ENCODE measurements at places on chromosomes 16 and 17.

DNA sequence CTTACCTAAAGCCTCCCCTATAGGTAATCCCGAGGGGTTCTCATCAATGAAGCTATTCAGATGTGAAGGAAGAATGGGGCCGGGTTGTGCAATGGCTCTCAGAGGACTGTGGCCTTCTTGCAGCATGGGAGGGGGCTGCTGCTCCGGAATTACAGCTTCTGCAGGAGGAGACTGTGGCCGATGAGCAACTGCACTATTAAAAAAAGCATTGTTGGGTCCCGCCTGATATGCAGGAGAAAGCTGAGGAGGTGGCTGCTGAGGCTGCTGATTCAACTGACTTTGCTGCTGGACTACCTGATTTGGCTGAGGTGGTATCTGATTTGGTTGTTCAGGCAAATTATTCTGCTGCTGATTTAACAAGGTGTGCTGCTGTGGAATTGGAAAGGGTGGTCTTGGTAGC, 64.8 kb downstream of the CACNG1 start:
- DNase-seq: no peak

DNA sequence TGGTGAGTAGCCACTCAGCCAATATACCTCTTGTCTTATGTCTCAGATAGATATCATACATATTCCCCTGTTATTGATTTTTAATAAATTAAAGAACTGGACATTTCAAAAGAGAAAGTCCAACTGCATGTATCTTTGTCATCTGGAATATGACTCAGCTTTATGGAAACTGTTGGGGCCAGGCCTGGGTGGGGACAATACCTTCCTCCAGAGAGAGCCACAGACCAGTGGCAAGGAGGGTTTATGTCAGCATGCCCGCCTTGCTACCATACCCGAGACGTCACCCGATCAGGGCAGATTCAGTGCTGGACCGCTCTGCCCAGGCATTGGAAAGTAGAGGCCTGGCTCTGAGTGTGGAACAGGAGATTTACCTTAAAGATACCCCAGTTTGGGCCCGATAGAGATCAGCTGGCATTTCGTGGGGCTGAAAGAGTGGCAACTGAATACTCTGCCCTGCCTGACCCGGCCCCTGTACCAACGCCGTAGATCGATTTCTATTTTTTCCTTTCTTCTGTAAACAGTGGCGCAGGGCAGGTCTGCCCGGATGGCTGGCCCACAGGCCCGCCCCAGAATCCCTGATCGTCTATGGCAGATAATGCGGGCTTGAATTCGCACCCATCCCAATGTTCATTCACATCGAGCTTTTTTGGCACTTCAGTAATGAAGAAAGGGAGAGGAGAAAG, 158.6 kb downstream of the SALL1 start:
- DNase-seq: no peak

DNA sequence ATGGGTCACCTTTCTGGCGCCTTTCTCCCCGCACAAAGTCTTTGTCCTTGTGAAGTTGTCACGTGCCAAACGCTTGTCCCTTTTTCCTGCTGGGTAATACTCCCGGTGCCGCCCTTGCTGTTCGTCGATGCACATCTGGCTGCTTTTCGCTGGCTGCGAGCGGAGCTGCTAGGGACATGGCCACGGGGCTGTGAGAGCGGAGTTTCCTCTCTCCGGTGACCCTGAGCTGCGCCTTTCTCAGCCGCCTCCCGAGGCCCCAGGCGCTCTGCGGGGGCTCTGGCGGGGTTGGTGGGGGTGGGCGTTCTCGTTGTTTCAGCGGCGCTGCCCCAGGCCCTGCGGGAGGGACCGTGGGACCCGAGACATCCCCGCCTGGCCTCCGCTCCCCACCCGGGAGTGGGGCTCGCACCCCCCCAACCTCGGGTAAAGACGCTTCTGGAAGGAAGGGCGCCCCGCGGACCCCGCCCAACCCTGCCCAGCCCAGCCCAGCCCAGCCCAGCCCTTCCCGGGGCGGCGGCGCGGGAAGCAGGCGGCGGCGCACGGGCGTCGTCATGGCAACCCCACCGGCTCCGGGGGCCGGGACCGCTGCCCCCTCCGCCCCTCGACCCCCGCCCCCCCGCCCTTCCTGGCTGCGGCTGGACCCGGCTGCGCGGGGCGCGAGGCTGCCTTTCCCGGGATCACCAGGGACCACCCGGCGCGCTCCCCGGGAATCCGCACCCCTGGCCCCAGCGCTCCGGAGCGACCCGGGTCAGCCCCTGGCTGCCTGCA, 12.3 kb downstream of the CHMP6 start:
- DNase-seq: no peak

- peak; percentile 93 for DNase-seq
Measured at GRCh38 chr17:19958023-19958422, 19.6 kb downstream of the AKAP10 start.

- no peak for DNase-seq
Measured at GRCh38 chr17:16513873-16514272, 21.9 kb upstream of the LRRC75A start.

DNA sequence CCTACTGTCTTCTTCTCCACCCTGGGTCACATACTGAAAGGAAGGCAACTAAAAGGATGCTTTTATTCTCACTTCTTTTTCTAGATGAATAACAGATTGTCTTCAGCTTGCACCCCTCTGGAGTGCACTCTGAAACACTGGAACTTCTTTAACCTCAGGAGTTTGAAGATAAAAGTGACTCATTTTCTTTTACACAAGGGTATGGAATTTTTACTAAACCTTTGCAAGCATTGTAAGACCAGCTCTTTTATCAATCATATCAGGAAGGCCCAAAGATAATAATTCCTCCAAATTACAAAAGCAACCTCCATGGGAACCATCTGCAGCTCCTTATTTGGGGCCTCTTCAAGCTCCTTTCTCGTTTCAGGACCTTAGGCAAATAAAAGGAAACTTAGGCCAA, 193.5 kb upstream of the KIF2B start:
- peak; percentile 76 for DNase-seq

- no peak for DNase-seq
Measured at GRCh38 chr17:44924107-44924544, 8.8 kb upstream of the GFAP start.

- peak; percentile 88 for DNase-seq
Measured at GRCh38 chr17:44909681-44910144, 5.6 kb downstream of the GFAP start.

DNA sequence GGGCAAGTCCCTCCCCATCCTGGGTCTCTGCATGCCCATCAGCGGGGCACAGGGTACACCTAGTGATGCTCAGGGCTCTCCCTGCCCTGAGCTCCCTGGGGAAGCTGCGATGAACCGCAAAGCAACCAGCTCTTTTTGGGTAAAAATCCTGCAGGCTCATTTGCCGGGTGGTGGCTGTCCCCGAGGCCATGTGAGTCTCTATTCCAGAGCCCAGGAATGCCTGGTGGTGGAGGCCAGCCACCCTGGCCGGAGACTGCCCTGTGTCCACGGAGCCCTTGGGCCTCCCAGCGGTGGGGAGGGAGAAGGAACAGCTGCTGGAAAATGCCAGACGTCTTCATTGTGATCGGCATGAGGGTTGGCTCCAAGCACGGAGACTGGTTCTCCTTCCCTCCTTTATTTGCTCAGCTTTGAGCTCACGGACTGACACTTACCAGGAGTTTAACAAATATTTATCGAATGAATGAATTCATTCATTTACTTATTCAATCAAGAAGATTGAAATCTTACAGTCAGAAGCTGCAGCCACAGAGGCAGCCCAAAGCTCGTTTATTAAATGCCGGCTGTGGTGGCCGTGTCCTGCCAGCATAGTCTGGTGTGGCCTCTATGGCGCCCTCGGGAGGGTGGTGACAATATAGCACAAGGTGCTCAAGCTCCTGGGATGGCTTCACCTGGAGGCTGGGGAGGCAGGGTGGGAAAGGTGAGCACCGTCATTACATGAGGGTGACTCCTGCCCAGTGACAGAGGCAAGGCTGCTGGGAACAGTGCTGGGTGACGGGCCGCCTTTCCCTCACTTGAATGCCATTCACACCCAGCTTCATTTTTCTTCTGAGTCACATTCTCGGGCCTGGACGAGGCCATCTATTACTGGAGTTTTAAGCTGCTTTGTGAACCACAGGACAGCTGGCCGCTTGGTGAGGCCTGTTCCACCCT, 31.1 kb upstream of the JPH3 start:
- DNase-seq: peak; percentile 38

- no peak for DNase-seq
Measured at GRCh38 chr16:81469710-81470535, 25.3 kb downstream of the CMIP start.

- no peak for DNase-seq
Measured at GRCh38 chr17:49952912-49953497, 16.0 kb upstream of the DLX4 start.

- DNase-seq: no peak
Measured at GRCh38 chr16:12398029-12398682, 405.5 kb downstream of the CPPED1 start.

GRCh38 chr16:53502331-53503269, at the start of gene AKTIP:
AKTIP (minus strand) TSS chr16:53503209; CDS start chr16:53500259, 2,950 bp downstream.
- peak; percentile 40 for DNase-seq

- DNase-seq: no peak
Measured at GRCh38 chr17:17400070-17400469, 76.7 kb upstream of the MED9 start.

DNA sequence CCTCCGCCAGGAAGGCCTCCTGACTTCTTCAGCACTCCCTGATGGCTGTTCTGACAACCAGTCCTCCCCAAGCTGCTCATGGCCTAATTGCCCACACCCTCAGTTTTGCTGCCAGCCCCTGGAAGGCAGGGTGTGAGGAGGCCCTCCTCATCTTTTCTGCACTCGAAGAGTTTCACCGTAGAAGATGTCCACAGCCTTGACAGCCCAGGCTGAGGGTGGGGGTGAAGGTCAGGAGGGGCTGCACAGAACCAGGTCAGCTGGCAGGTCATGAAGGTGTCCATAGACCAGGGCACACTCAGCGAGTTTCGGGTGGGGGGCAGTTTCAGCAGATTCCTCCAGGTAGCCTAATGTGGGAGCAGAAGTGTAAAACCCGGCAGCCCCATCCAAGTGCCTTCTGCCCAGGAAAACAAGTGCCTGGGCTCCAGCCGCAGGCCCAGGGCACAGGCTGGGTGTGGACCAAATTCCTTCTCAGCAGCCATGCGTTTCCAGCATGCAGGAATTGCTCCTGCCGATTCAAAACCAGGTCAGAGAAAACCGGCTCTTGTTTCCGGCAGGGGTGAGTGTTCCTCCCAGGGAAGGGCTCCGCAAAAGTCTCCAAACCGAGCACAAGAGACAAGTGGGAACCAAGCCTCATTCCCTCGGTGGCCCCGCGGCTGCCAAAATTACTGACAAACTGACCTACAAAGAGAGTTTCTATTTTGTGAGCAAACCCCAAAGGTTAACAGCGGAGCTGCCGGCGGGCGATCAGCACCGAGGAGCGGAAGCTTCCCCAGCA, 228.8 kb downstream of the C16orf78 start:
- DNase-seq: no peak

DNA sequence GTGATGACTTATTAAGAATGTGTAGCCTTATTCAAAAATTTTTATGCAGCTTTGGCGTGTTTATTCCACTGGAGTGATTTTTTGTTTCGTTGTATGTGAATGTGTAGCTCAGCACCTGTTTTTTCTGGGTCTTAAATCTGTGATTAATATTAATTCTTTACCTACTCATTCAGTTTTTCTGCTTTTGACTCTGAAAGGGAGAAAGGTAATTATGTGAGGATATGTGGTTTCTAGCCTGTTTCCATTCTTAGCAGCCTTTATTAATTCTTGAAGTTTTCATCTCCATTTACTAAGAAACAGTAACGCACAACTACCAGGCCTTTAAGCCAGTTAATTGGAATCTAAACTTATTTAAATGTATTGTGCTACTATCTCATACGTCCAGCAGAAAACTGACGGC, 7.0 kb downstream of the HEATR3 start:
- DNase-seq: no peak

GRCh38 chr16:82924075-82924854, 297.5 kb downstream of the CDH13 start:
- DNase-seq: no peak

- DNase-seq: no peak
Measured at GRCh38 chr16:71295950-71296349, 6.7 kb upstream of the CMTR2 start.

GRCh38 chr17:36461330-36462110, 25.0 kb upstream of the ZNHIT3 start:
- DNase-seq: no peak

DNA sequence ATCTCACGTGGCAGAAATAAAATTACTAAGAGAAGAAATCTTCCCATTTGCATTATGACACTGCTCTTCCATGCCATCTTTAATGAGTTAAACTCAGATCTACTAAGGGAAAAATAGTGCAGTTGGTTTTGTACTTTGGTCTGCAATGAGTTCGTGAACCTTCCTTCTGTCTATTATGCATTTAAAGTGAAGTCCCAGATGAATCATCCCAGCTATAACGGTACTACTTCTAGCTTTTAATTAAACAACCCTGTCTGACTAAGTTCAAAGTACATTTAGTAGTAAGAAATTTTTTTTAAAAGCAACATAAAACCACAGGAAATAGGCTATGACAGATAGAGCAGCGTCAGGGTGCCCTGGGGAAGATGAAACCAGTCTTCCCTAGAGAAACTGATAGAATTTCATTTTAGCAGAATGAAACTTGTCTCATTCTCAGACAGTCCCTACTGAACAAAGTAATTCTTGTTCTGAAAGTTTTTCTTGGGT, 1.8 kb downstream of the TMIGD1 start:
- DNase-seq: peak; percentile 61

DNA sequence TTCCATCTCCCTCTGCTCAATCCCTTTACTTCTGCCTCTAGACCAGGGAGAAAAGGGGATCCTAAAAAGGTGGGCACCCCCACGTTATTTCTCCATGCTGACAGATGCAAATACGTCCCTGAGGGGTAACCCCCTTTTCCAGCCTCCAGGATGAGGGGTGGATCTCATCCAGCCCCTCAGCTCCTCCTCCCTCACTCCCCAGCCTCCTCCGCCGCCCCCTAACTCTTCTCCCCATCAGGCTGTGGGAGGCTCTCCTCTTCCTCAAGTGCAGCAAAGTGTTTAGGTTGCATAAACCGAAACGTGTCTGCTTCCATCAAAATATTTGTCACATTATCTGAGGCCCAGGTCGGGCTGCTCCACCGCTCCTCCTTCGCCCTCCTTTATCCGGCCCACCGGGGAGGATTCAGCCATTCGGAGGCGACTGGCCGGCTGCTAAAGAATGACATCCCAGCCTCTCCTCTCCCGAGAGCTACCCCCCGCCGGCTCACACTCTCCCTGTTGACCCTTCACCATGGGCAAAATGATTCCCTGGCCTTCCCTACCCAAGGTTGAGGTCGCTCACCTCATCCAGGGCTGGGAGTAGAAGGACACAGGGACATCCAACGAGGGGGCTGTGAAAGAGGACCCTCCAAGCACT, 1.2 kb upstream of the C1QL1 start:
- DNase-seq: no peak

DNA sequence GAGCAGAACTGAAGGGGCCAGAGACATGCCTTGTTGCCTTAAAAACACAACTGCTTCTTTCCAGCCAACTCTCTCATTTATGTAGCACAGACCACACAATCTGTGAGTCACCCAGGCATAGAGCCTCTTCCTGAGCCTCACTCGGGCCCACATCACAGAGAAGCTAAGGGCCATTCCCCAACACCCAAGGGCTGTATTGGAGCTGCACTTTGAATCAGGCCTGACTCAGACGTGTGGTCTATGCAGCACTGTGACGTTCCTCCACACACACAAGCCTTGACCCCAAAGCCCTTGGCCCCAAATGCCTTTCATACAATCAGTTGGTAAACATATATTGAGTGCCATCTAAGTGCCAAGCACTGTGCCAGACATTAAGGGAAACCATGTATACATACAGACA, 308.9 kb upstream of the DYNLRB2 start:
- DNase-seq: peak; percentile 94

All from fibroblast of skin of right biceps (primary cell).